ENCODE measurements at places on chromosomes 5 and 9.

DNA sequence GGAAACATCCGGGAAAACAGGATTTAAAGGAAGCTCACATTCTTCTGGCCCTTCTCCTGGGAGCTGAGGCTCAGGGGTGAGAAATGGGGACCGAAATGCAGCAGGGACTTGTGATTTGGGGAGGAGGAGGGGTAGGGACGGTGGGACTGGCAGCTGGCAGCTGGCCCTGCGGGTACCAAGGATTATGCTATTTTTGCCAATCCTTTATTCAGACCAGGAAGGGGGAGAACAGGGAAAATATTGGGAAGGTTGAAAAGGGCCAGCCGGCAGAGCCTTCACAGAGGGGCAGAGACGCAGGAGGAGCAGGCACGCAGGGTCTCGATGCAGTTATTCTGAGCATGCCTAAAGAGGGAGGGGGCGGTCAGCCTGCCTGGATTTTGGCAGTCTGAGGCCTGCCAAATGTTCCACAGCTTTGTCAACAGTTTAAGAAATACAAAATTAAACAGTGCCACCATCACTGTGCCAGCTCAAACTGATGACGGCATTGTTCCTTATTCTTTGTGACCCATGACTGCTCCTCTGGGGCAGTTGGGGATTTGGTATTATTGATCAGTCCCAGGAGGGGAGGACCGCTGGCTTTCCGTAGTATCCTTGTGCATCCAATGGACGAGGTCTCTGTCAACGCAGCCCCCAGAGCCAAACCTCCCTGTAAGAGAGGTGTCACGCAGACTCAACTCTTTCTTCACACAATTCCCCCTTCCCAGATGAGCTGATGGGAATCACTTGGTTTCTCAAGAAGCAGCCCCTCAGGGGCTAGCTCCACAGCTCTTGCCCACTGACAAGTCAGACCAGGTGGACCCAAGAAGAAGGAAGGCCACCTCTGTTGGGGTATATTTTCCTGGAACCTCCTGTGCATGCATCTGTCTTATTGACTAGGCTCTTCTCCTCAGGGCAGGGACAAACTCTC lies 553.3 kb downstream of the BNC2 start:
- no peak for DNase-seq

DNA sequence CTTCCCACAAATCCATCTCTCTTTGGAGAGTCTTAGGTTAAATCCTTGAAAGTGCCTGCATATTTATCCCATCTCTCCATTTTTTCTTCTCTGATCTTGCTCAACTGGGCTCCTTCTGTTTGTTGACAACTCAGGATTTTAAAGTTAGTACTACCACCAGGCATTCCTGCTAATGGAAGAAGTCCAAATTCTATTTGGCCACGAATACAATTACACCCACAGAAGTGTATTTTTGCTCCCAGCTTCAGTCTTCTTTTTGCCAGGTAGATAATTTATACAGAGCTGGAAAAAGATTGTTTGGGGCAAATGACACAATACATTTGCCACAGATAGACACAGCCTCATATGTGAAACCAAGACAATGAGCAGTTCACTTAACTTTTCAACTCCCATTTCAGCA lies 74.8 kb downstream of the CETN3 start:
- no peak for DNase-seq

DNA sequence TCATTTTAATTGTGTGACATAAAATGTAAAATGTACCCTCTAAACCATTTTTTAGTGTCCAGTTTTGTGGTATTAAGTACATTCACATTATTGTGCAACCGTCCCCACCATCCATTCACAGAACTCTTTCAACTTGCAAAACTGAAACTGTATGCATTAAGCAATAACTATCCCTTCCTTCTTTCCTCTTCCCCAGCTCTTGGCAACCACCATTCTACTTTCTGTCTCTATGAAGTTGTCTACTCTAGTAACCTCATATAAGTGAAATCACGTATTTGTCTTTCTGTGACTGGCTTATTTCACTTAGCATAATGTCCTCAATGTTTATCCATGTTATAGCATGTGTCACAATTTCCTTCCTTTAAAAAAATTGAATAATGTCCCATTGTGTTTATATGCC lies 142.4 kb downstream of the C9orf152 start:
- no peak for DNase-seq

DNA sequence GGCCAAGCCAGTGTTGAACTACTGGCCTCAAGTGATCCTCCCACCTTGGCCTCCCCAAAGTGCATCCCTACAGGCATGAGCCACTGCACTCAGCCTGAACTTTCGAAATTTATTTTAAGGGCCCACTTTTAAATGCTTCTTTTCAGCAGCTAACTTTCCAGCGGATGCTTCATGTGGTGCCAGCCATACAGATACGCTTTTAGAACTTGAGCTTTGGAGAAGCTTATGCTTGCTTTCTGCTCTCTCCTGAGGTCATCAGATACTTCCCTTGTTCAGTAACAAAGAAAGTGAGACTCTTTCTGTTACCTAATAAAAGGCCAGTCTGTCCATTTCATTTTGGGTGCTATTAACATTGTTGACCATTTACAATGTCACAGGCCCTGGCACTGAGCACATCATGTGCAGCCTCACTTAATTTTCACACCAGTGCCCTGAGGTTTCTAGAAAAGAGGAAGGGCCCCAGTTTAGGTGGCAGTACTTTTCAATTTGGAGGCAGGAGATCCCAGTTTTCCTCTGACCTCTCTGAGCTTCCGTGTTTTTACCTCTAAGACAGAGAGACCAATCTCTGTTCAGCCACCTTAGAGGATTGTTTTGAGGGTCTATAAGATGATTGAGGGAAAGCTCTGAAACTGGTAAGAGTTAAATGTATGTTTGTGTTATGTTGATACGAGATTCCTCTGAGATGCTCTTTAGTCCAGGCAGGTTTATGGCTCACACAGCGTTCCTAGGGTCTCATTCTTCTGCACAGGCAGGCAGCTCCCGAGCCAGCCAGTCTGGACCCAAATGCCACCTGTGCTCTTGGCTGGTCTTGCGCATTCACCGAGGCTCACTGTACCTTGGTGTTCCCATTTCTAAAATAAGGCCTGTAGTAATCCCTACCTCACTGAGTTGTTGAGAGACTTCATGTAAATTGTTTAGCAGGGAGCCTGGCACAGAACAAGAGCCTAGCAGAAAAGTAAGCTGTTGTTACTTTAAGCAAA lies 4.4 kb downstream of the ABL1 start:
- DNase-seq, result no peak

- DNase-seq, result no peak
Measured at GRCh38 chr9:20659474-20659967, 24.5 kb upstream of the FOCAD start.

DNA sequence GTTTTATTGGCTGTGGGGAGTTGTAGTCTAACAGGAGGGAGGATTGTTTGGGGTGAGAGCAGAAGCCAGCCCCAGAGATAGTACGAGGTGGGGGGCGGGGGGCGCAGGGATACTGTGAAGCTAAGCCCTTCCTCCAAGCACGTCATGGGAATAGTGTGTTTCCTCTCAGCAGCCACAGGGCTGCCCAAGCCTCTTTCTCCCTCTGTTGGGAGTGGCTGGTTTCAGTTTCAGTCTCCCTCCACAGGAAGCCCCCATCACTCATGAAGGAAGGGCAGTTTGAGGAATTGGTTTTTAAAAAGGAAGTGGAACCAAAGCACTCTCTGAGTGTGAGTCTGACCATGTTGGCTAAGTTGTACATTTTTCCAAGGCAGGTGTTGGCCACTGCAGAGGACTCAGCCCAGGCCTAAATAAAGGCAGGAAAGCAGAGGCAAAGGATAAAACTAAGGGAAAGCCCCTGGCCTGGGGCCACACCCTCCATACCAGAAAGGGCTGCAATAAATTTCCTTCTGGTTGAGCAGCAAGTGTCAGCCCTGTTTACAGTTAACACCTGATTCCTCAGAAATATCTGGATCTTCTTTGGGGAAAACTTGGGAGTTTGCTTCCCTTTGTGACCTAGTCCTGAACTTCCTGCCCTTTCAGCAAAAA lies 3.2 kb downstream of the RAB24 start:
- DNase-seq, result peak; percentile 30

DNA sequence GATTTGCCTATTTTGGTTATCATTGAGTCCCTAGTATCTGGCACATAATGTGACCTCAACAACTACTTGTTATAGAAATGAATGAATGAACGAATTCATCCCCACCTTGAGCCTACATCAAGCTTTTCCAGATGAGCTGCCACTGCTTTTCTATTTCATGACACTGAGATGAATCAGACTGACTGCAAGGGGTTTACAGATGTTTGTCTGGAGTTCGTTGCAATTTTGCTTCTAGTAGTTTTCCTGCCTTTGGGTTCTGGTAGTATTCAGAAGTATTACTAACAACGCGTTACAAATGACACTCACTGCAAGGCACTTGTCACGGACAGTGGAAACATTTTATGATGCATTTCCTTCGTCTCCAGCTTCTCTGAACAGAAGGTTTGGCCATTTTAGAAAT lies 222.3 kb downstream of the CD180 start:
- DNase-seq, result no peak

DNA sequence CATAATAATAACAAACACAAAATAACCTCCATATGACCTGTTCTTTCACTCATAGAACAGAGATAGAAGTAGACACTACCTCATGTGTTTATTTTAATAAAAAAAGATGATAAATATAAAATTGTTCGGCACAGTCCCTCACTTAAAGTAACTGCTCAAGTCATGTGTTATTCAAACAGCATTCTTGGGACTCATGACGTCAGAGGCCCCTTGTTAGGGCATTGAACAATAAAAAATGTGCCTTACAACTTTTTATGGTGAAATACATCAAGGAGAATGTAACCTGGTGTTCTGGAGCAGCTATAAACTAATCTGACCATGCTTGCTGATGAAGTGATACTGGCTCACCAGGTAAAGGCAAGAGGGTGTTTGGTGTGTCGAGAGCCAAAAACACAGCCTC lies 12.2 kb upstream of the NDFIP1 start:
- DNase-seq, result no peak

GRCh38 chr5:172187118-172188032 lies 649 bp downstream of the STK10 start:
- DNase-seq, result peak; percentile 63

GRCh38 chr5:43555895-43556606 lies 826 bp downstream of the PAIP1 start:
- no peak for DNase-seq
